ENCODE measurements at places on chromosomes 1 and 21. TPM values are rescaled to one million over a fixed set of nuclear protein-coding genes. Genes with fewer than 3 reads are reported as not detected.

ANGPTL3 gene
- total RNA-seq = not detected

WLS gene
- total RNA-seq = 62.8 TPM

YBX1 gene
- total RNA-seq = 332 TPM

KLHDC7A gene
- total RNA-seq = 15.7 TPM

PLCH2 gene
- total RNA-seq = 12.0 TPM

- peak overlapping the region; percentile 94 for H3K27ac ChIP-seq
- peak overlapping the region; percentile 92 for H3K4me3 ChIP-seq
- no peaks in the 10 kb centered on the region for H3K36me3 ChIP-seq
Observed at GRCh38 chr1:93079685-93080141, 630 bp downstream of the MTF2 start.

GRCh38 chr1:160362168-160362957 is 4.5 kb upstream of the NHLH1 start:
- H3K4me3 ChIP-seq = no peak overlapping the region
- no peaks in the 10 kb centered on the region for H3K4me1 ChIP-seq
- H3K27ac ChIP-seq = no peak overlapping the region
- H3K27me3 ChIP-seq = no peaks in the 10 kb centered on the region

DNA sequence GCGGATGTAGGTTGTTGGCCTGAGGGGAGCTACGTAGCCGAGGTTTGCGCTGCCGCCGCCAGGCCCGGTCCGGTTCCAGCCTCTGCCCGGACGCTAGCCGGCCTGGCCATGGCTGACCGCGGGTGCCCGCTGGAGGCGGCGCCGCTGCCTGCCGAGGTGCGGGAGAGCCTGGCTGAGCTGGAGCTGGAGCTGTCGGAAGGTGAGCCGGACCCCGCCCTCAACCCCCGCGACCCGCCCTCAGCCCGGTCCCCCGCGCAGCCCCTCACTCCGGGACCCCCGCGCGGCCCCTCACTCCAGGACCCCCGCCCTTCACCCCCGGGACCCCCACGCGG is 299 bp downstream of the DIP2A start:
- H3K36me3 ChIP-seq = no peaks in the 10 kb centered on the region
- peaks cover 3% of the 10 kb centered on the region for H3K4me1 ChIP-seq
- H3K27me3 ChIP-seq = no peaks in the 10 kb centered on the region

- H3K27me3 ChIP-seq = no peaks in the 10 kb centered on the region
- no peaks in the 10 kb centered on the region for H3K36me3 ChIP-seq
- no peaks in the 10 kb centered on the region for H3K4me1 ChIP-seq
- H3K27ac ChIP-seq = no peak overlapping the region
- no peak for DNase-seq
- no peak overlapping the region for H3K4me3 ChIP-seq
Observed at GRCh38 chr1:7463526-7463925, 307.6 kb upstream of the VAMP3 start.

GRCh38 chr1:6251233-6251632 is 7.3 kb downstream of the HES3 start:
- H3K36me3 ChIP-seq = no peaks in the 10 kb centered on the region
- no peaks in the 10 kb centered on the region for H3K4me1 ChIP-seq
- H3K27ac ChIP-seq = no peak overlapping the region
- DNase-seq = no peak
- H3K27me3 ChIP-seq = peaks cover 42% of the 10 kb centered on the region

- no peaks in the 10 kb centered on the region for H3K4me1 ChIP-seq
- no peak for DNase-seq
Observed at GRCh38 chr1:36513676-36514473, 31.2 kb upstream of the CSF3R start.
